ENCODE measurements at places on chromosomes 11 and 22.

DNA sequence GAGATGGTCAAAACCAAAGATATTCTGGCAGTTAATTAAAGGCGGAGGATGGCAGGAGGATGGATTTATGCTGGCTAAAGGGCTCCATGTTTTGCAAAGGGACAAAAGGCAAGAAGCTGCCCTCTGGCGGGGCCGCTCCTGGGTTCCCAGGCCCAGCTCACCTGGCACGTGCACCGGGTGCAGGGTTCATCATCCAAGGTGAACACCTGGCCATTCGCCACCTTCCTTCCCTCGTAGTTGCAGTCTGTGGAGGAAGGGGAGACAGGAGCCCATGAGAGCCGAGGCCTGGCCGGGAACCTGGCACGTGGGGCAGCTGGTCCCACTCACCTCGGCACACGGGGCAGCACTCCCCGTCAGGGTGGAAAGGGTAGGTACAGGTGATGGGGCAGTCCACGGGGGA, 23.8 kb downstream of the PGA5 start:
- H3K27me3 ChIP-seq: peaks cover 4% of the 10 kb centered on the region
- H3K4me3 ChIP-seq: no peak overlapping the region
- H3K36me3 ChIP-seq: no peaks in the 10 kb centered on the region
- peaks cover 5% of the 10 kb centered on the region for H3K4me1 ChIP-seq
- no peak overlapping the region for H3K27ac ChIP-seq

- H3K27me3 ChIP-seq: no peaks in the 10 kb centered on the region
- DNase-seq: no peak
- H3K27ac ChIP-seq: no peak overlapping the region
Measured at GRCh38 chr11:87901341-87901740, 273.9 kb downstream of the RAB38 start.

- H3K27me3 ChIP-seq: peaks cover 5% of the 10 kb centered on the region
- no peak for DNase-seq
- no peaks in the 10 kb centered on the region for H3K36me3 ChIP-seq
- no peak overlapping the region for H3K4me3 ChIP-seq
Measured at GRCh38 chr11:121672630-121673487, 220.1 kb upstream of the SORL1-AS1 start.

GRCh38 chr11:36455658-36456111, 54.4 kb downstream of the TRAF6 start:
- peaks cover 9% of the 10 kb centered on the region for H3K27me3 ChIP-seq
- H3K4me1 ChIP-seq: peaks cover 49% of the 10 kb centered on the region
- H3K27ac ChIP-seq: no peak overlapping the region
- no peak for DNase-seq
- H3K36me3 ChIP-seq: peaks cover 27% of the 10 kb centered on the region

DNA sequence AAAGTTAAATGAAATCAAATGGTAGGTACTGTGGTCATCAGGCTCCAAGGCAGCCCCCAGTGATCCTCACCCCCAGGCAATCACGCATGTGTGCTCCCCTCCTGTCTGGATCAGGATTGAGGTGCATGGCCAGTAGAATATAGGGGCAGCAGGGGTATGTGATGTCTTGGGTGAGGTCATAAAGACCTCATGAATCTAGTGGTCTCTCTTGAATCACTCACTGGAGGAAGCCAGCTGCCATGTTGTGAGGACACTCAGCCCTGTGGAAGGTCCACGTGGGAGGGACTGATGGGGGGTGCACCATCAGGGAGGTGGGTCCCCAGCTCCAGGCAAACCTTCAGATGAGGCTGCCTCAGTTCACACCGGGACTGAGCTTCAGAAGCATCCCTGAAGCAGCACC, 6.8 kb upstream of the IL17REL start:
- no peak overlapping the region for H3K4me3 ChIP-seq
- H3K4me1 ChIP-seq: peaks cover 36% of the 10 kb centered on the region
- H3K27me3 ChIP-seq: peaks cover 2% of the 10 kb centered on the region
- no peaks in the 10 kb centered on the region for H3K36me3 ChIP-seq

- H3K27ac ChIP-seq: no peak overlapping the region
- no peak overlapping the region for H3K4me3 ChIP-seq
- H3K4me1 ChIP-seq: no peaks in the 10 kb centered on the region
- H3K27me3 ChIP-seq: no peaks in the 10 kb centered on the region
Measured at GRCh38 chr11:69617682-69618081, 23.3 kb upstream of the CCND1 start.

All from activated CD4-positive, alpha-beta memory T cell treated with anti-CD3 and anti-CD28 coated beads, Interleukin-2, amount 10 ng/mL, durations not matched to agents 7 days and 5 days (primary cell).